Thoracic aorta (tissue), 2 donors: ENCODE measurements at places on chromosomes 5 and 9.

DNA sequence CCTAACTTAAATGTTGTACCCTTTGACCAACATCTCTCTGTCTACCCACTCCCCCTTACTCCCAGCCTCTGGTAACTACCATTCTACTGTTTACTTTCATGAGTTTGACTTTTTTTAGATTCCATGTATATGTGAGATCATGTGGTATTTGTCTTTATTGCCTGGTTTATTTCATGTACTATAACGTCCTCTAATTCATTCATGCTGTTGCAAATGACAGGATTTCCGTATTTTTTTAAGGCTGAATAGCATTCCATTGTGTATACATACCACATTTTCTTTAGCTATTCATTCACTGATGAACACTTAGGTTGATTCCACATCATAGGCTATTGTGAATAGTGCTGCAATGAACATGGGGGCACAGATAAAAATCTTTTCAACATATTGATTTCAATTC lies 11.8 kb upstream of the NDUFB6 start:
- H3K4me1 ChIP-seq = no peaks in the 10 kb centered on the region
- no peak overlapping the region for H3K4me3 ChIP-seq
- H3K36me3 ChIP-seq = no peaks in the 10 kb centered on the region
- H3K27me3 ChIP-seq = no peaks in the 10 kb centered on the region

- H3K36me3 ChIP-seq = no peaks in the 10 kb centered on the region
- no peak overlapping the region for H3K4me3 ChIP-seq
- H3K27me3 ChIP-seq = no peaks in the 10 kb centered on the region
- H3K4me1 ChIP-seq = no peaks in the 10 kb centered on the region
These were observed 198.9 kb downstream of the LURAP1L start for GRCh38 chr9:12973710-12974109.

GRCh38 chr5:154418344-154418820 lies 27.4 kb upstream of the SAP30L start:
- DNase-seq = no peak
- no peak overlapping the region for H3K27ac ChIP-seq
- no peak overlapping the region for H3K4me3 ChIP-seq
- H3K4me1 ChIP-seq = no peaks in the 10 kb centered on the region

- H3K4me3 ChIP-seq = no peak overlapping the region
- H3K27me3 ChIP-seq = no peaks in the 10 kb centered on the region
- H3K27ac ChIP-seq = no peak overlapping the region
These were observed 36.6 kb upstream of the ANKH start for GRCh38 chr5:14908172-14908571.

GRCh38 chr9:36716496-36716895 lies 143.8 kb downstream of the MELK start:
- H3K27me3 ChIP-seq = no peaks in the 10 kb centered on the region
- no peak overlapping the region for H3K4me3 ChIP-seq

DNA sequence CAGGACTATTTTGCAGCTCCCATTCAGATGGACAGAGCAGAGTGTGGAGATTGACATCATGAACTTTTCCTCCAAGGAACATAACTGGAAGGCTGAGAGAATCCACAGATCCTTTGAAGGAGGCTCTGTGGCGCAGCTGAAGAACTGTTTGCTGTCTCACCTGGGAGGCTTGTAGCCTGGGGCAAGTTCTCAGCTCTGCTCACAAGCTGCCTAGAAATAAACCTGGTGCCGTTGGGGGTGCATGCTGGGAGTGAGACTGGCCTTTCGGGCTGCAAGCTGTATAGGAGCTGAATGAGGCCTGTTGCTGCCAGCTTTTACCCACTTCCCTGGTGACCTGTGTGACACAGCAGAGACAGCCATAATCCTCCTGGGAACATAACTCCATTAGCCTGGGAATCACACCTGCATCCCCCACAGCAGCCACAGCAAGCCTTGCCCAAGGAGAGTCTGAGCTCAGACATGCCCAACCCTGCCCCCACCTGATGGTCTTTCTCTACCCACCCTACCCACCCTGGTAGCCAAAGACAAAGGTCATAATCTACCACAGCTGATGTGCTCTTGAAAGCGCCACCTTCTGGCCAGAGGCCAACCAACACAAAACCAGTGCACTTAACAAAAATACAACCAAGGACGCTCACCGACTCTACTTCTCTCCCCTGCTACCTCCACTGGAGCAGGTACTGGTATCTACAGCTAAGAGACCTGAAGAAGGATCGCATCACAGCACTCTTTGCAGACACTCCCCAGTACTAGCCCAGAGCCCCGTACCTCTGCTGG lies 205.1 kb upstream of the MRPS30 start:
- DNase-seq = no peak
- H3K36me3 ChIP-seq = no peaks in the 10 kb centered on the region
- H3K27me3 ChIP-seq = no peaks in the 10 kb centered on the region
- H3K27ac ChIP-seq = no peak overlapping the region
- no peak overlapping the region for H3K4me3 ChIP-seq
- no peaks in the 10 kb centered on the region for H3K4me1 ChIP-seq
